ENCODE measurements at places on chromosomes 3 and 15.

DNA sequence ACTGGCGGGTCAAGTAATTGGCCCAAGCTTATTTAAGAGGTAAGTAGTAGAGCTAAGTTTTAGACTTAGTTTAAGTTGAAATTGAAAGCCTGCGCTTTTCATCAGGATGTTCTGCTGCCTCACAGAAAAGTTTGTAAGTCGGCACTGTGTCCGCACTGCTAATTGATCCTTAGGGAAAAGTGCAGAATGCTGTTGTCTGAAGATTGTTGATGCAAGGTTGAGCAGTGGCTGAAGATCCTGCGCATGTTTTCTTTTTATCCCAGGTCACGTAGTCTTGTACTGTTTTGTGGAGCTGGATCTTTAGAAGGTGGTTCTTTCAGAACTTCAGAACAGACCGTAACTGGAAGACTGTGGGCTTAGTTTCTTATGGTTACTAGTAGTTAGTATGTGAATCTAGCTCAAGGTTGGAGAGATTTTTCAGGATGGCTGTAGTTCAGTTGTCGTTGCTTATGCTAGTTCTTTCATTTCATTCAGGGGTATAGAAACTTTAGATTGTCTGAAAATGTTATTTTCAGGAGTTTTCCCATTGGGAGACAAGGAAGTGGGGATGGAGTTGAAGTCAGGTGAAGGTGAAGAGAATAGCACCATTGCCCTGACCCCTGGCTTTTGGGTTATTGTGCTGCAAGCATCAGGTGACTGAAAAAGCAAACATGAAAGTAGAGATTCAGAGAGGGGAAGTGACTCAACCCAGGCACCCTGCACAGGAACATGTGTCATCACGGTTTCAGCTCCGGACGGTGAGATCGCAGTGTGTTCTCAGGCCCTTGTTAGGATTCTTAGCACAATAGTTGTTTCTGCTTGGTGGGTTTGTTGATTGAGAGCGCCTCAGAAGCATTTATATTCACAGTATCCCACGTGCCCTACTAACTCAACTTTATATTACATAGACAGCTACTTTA is 32.8 kb downstream of the AKAP13 start:
- DNase-seq: no peak

DNA sequence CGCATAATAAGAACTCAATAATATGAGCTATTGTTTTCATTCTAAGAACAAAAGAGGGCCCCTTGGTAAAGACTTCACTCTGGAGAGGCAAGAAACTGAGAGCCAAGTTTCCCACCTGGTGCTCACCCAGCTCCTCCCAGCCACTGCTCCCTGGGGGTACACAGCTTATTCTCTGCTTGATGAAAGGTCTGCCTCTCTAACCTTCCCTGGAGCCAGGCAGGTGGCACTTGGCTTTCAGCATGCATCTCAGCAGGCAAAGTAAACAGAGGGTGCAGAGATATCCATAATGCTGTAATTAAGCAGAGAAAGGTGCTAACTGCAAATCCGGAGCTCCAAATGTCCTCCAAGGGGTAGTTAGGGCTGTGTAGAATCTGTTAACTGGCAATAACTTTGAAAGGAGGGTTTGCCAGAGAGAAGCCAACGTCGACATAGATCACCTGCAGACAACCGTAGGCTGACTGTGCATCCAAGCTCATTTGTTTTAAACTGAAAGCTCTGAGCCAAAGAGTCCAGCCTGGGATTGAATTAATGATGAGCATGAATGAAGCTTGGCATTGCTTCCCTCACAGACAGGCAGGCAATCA is 159.6 kb upstream of the PROK2 start:
- DNase-seq: no peak

DNA sequence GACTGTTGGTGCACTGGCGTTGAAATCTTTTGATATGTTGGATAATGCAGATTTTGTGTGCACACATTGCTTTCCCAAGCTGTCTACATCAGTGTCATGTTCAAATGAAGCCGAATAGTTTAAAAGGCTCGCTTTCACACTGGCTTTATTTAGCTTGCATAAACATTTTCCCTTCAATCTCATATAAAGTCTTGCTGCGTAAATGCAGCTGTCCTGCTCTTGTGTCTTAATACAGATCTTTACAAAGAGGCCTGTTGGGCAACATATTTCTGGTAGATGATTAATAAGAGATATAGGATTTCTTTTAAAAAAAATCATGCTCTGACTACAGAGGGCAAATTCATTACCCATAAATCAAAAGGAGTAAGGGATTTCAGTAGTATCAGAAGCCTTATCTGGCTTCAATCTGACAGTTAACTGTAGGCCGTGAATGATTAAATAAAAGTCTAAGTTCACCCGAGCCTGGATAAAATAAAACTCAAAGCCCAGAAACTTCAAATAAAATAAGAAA is 937.2 kb downstream of the FHIT start:
- DNase-seq: peak; percentile 97

DNA sequence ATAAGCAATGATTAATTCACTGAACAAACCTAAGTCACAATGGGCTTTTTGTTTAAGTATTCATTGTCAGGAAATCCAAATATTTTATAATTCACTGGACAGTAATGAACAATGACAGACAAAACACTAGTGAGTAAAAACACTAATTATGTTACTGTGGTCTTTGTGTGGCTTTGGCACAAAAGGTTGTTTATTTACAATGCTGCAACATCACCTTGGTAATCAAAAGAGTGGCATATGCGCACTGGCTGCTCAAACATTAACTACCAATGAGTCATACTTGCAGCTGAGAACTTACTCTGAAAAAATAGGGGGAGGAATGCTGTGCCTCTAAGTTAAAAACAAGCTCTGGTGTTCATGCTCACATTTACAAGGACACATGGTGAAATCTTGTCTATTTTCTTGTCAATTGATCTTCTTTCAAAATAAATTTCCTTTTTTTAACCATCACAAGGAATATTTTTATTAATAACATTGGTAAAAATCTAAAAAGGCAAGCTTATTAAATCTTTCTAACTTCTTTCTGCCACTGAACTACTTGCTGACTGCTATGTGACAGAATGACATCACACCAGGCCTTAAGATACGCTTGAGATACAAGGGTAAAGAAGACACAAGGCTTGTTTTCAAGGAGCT is 85.2 kb upstream of the PPIB start:
- peak; percentile 83 for DNase-seq

DNA sequence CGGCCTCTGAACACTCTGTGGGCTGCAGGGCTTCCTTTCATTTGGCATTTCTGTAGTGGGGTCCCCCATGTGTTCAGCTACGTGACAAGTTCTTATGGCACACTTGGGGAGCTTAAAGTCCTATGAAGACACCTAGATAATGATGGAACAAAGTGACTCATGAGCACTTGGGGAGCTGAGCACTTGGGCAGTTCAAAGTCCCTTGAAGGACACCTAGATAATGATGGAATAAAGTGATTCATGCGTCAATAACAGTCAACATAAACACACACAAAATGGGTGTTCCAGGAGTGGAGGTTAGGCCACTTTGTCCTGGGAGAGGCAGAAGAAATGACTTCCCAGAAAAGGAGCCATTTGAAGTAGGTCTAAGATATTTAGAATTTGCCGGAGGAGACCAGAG is 66.6 kb downstream of the LDHAL6B start:
- DNase-seq: no peak

GRCh38 chr15:39787479-39787878 is 4.8 kb upstream of the FSIP1 start:
- no peak for DNase-seq

GRCh38 chr3:119308355-119308754 is 14.2 kb downstream of the ARHGAP31 start:
- no peak for DNase-seq

- DNase-seq: no peak
Measured at GRCh38 chr3:48896936-48897335, 1.7 kb downstream of the SLC25A20 start.

GRCh38 chr3:49902511-49903345 is 945 bp downstream of the MST1R start:
- no peak for DNase-seq

DNA sequence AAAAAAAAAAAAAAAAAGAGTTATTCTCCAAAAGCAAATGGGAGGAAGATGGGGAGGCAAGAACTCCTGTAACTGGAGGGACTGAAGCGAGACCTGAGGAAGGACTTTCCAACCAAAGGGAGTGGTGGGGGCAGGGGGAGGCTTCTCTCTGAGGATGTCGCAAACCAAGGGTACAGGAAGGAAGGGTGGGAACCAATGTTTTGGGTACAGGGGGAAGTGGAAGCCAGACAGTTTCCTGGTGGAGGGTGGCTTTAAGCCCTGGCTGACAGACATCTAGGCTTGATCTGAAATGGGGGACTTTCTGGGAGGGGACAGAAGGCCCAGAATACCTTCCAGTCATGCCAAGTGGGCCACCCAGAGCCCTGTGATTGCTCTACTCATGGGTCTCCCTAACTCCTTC is 27.0 kb downstream of the VIPR1 start:
- no peak for DNase-seq

DNA sequence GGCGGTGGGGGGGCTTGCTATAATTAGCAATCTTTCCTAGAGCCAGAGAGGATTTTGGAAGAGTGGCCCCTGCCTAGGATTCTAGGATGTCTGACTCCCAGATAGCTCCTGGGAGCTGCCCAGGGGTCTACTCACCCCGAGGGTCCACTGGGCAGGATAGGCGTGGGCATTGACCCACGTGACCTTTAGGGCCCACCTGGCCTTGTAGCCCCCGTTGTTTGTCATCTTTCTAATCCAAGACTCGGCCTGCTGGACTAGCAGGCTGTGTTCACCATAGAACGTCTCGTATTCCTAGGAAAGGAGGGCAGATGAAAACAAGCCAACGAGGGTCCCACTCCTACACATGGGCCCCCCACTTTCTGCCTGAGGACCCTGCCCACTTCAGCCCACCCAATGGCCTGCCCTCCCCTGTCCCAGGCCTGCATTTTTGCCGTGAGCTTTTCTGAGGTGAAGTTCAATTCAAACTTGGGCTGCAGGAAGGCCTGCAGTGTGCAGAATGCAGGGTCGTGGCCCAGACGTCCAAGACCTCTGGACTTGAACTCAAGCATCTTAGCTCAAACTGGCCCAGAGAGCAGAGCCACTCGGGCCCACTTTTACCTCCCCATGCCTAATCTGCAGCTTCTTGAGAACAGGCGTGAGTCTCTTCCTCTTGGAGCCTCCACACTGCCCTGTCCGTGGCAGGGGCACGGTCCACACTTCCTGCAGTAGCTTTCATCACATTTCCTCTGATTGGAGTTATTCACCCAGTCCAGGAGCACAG is 41.5 kb downstream of the MUC4 start:
- no peak for DNase-seq

- DNase-seq: no peak
Measured at GRCh38 chr15:90941038-90941437, 6.0 kb downstream of the UNC45A start.

DNA sequence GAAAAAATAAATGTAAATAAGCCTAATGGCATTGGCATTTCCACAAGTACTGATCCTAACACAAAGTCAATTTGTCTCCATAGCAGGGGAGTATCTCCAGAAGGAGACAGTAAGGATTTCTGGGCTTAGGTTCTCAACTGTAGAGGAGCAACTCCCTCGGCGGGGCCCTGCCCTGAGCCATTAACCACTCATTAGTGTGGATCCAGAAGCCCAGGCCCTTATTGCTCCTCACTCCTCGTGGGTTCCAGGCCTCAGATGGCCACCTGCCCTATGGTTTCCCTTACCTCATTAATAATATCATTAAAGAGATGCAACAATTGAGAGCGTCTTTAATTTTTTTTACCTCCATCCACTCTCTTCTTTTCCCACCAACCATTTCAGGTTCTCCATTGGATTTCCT is 85.3 kb upstream of the CLDN18 start:
- DNase-seq: no peak

- DNase-seq: no peak
Measured at GRCh38 chr3:76383781-76384180, 598.4 kb upstream of the ZNF717 start.

- DNase-seq: no peak
Measured at GRCh38 chr3:37944391-37944842, 46.2 kb upstream of the VILL start.

- DNase-seq: no peak
Measured at GRCh38 chr3:66260431-66260830, 39.6 kb downstream of the SLC25A26 start.

- no peak for DNase-seq
Measured at GRCh38 chr15:42065033-42065432, 29.3 kb downstream of the PLA2G4D start.

- DNase-seq: no peak
Measured at GRCh38 chr15:85318048-85318731, 62.2 kb upstream of the AKAP13 start.

GRCh38 chr3:8937064-8938020 is 25.9 kb downstream of the RAD18 start:
- DNase-seq: peak; percentile 54

- DNase-seq: no peak
Measured at GRCh38 chr3:48226939-48227338, 3.6 kb downstream of the CAMP start.

DNA sequence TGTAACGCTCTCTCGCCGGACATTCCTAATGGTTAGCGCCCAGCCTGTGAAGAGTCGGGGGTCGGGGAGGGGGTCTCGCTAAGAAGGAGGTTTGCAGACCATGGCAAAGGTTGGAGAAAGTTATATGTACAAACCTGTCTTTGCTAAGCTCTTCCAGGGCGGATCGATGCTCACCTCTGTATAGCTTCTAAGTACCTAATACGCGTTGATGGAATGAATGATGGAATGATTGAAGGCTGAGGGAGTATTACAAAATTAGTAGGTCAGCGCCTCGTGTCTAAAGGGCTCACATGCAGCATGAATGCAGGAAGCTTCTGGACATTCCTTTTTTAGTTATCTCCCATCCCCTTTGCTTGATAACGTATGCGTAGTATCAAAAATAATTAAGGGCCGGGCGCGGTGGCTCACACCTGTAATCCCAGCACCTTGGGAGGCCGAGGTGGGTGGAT is 305 bp upstream of the KPNA1 start:
- DNase-seq: no peak

DNA sequence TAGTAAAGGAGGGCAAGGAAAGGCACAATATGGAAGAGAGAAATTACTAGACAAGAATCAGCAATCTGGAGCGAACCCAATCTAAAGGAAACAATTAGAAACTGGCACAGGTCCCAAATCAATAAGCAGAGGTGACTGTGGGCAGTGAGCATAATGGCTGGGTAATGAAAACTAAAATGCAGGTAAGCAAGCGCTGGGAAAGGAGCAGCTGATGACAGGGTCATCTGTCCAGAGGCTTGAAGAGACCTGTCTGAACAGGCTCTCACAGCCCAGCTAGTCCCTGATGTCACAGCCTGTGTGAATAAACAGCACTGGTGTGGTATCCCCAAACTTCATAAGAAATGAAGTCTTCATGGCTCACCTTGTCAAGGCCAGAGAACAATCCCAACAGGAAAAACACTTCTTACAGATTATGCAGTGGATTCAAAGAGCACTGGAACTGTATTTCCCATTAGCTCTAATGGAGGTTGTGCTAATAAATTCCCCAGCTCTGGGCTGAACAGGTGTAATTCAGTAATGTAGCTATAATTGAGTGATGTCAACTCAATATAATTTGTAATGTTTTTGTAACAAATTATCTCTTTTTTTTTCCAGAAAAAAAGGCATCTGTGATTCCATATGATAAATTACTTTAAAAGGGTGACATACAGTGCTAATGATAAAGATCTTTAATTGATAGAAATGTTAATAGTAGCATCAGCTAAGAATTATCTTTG is 197.3 kb downstream of the FHIT start:
- DNase-seq: no peak

GRCh38 chr3:155646128-155646527 is 98.7 kb downstream of the PLCH1 start:
- no peak for DNase-seq
